ENCODE measurements at places on chromosomes 7 and 10. TPM values are rescaled to one million over a fixed set of nuclear protein-coding genes. Genes with fewer than 3 reads are reported as not detected.

DNA sequence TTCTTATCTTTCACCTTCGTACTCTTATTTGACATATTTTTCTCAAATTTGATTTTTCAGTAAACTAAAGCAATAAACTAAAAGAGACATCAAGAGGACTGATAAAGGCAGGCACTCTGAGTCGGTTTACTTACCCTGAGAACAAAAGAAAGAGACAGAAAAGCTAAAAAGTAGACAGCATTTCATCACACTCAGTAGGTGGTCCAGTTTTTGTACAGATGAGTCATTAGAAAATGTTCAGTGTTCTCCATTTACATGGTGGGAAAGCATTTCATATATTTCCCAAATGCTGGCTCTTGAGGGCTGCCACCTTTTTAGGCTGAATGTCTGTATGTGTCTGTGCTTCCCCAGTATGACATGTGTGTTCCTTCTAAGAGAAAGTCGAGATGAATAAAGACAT lies 52.7 kb downstream of the NHLRC2 start:
- DNase-seq, result no peak

GRCh38 chr7:16667355-16667754 lies 21.4 kb downstream of the BZW2 start:
- no peak for DNase-seq

GRCh38 chr7:102317231-102318059 lies 30.8 kb downstream of the SH2B2 start:
- no peak for DNase-seq

Gene C10orf67
- 0.15 TPM for polyA plus RNA-seq

Gene CPA2
- 0.23 TPM for polyA plus RNA-seq

Data from heart right ventricle (tissue), 16 donors.